ENCODE measurements at places on chromosomes 7 and 10.

- no peak for DNase-seq
These were observed 33.2 kb upstream of the PLEKHA1 start for GRCh38 chr10:122341141-122341810.

DNA sequence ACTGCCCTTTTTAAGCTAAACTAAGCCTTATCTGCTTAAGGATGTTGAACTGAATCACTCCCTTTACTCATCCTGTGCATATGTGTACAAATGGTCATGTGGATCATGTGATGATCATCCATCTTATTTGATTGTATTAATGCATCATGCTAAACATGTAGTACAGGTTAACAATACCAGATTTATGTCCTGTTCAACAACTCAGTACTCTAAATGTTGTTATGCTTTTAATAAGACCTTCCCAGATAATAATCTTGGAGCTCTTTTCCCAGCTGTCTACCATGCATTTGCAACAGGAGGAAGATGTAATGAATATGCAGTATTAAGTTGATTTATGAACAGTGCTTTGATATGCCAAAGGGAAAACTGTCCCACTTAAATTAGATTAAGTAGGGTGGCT lies 318.0 kb downstream of the BICC1 start:
- DNase-seq, result no peak

DNA sequence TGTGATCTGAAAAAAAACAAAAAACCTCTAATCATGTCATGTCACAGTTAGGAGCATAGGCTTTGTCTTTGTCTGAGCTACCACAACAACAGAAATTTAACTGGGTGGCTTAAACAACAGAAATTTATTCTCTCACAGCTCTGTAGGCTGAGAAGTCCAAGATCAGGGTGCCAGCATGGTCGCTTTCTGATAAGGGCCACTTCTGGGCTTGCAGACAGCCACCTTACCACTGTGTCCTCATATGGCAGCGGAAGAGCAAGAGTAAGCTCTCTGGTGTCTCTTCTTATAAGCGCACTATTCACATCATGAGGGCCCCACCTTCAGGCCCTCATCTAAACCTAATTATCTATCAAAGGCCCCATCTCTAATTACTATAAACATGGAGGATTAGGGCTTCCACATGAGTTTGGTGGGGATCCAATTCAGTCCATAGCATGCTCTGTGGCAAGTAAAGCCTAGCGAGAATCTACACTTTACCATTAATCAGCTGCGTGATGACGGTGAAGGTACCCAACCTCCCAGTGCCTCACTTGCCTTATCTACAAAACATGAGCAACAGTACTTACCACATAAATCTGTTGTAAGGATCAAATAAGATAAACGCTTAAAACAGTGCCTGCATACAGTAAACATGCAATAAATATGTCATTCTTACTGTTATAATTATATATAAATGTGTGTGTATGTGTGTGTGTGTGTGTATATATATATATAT lies 17.3 kb downstream of the ZNF438 start:
- DNase-seq, result no peak

DNA sequence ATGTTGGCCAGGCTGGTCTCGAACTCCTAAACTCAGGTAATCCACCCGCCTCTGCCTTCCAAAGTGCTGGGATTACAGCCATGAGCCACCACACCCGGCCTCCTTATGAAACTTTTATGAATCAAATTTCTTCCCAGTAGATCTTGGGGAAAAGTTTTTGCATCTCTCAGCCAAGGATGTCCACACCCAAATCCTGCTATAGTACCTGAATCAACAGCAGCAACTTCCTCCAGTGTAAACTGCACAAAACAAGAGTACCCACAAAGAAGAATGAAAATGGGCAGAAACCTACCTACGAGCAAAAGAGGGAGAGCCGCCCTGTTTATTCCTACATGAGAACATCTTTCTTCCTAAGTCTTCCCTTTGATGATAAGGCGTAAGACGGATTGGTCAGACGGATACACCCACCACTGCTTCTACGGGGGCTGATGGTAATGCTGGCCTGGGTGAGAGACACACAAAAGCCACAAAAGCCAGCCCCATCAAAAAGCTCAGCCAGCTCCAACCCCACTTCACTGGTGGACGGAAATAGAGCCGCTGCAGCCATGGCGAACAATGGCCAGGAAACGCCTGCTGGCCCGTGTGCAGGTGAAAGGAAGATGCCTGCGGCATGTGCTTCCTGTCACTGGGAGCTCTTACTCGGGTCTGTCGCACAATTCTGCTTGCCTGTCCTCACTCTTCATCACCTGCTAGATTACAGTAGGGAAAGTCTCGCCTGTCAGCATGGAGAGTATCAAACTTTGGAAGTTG lies 10.4 kb downstream of the JCAD start:
- no peak for DNase-seq

DNA sequence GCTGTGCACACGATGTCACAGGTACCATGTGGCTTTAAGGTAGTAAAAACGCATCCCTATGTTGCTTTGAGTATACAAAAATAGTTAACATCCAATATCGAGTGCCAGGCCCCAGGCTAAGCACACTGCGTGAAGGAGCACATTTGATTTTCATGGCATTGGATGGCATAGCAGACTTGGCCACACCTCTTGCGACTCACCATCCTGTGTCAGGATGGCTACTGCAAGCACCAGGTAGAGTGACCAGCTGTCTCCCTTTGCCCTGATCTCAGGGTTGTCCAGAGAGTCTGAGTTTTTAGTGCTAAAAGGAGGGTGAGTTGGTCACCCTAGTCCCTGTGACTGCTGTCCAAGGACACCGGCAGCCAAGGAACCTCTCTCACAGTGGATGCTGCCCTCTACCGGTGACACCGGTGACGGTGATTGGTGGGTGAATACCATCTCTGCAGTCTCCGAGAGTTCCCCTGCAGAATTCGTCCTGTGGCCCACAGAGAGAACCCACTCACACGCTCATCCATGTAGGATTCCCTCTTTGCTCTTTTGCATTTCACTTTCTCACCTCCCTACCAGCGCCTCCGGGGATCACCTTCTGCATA lies 76.1 kb downstream of the BICC1 start:
- DNase-seq, result no peak

GRCh38 chr7:146557971-146558469 lies 441.4 kb downstream of the CNTNAP2 start:
- no peak for DNase-seq
